ENCODE measurements at places on chromosomes 11 and 22.

GRCh38 chr11:102781676-102782075 is 1.2 kb upstream of the MMP10 start:
- no peak for DNase-seq

DNA sequence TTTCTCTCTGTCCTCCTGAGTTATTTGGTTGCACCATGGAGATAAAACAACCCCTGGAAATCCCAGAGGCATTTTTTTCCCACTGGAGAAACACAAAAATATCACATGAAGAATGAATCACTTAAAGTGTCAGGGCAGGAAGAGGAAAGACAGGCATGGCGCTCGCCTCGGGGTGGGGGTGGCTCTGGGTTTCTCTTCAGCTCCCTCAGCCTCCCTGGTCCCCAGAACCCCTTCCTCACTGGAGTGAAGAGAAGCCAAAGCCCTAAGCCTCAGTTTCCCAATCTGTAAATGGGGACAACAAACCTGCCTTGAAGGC is 938 bp downstream of the SHISAL1 start:
- DNase-seq = peak; percentile 15

DNA sequence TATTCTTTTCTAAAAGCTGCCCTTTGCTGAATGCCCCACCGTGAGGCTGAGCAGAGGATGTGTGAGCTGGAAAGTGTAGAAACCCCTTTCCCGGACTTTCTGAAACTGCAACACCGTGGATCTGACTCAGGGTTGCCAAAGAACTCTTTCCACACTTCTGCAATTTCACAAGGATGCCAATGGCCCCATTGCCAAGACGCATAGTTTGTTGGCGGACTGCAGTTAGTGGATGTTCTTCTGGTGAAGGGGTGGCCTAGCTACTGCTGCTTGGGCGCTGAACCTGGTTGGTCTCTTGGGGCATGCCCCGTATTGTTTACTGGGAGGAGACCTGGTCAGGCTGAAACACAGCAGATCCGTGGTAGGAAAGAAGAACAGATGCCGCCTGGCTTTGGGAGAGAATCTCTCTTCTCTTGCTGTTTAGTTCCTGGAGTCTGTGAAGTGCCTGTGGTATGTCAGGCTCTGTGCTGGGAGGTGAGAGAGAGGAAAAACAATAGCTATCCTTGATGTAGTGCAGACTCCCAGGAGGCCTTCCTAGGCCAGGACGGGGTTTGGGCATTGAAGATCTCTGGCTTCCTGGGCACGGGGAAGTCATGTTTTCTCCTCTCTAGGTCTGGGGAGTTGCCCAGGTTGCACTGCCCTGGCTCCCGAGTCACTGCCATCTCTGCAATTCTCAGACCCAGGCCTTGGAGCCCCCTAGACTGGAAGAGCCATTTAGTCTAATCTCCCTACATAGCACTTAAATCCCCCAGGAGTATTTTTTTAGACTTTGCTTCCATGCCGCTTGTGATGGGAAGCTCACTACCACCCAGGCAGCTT is 26.9 kb downstream of the CD82 start:
- no peak for DNase-seq

DNA sequence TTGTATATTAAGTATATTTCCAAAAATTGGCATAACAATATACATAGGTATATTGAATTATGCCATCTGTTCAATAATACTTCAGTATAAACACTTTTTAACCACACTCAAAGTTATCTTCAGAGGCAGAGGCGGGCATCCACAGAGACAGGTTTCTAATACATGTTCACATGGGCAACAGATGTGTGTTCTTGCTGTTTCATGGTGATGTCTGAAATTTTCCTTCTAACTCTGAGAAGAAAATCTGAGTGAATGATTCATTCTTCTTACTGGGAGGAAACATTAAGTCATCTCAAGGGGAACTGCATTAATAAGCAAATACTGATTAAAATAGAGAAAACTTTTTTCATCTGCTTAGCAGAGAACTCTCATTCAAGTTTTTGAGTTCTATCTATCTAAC is 1074.5 kb downstream of the LRRC4C start:
- peak; percentile 64 for DNase-seq

GRCh38 chr11:1916132-1916985 is 3.1 kb upstream of the TNNT3 start:
- DNase-seq = no peak

GRCh38 chr11:33957304-33957917 is 65.5 kb upstream of the LMO2 start:
- no peak for DNase-seq

GRCh38 chr11:118876286-118876685 is 7.4 kb upstream of the CXCR5 start:
- no peak for DNase-seq

DNA sequence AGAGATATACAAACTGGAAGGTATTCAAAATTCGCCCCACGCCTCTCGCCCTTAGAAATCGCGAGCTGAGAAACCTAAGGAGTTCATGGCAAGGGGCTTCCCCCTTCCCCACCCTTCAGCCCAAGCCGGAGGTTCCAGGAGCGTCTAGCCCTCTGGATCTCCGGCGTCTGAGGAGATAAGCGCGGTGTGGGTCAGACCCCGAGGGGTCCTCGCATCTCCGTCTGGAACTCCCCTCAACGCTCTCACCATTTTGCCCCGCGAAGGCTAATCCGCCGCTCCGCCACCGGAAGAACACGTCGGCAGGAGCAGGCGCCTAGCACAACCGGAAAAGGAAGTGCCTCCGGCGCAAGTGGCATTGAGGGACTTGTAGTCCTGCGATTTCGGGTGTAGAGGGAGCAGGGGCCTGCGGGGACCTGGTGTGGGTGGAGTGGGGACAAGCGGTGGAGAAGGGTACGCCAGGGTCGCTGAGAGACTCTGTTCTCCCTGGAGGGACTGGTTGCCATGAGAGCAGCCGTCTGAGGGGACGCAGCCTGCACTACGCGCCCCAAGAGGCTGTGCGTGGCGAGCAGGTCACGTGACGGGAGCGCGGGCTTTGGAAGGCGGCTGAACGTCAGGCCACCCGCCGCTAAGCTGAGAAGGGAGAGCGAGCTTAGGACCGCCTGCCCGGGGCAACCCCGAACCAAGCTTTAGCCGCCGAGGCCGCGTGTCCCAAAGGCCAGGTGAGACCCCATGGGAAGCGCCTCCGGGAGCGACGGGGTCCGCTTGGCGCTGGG is at the start of the genes FEN1 and TMEM258:
Gene FEN1, plus strand, starts transcription at position 602 of the 773 bp plus-strand sequence. CDS start 2,451 bp downstream, outside the sequence.
Gene TMEM258, minus strand, starts transcription at position 290 of the 773 bp plus-strand sequence. Its CDS starts 41 bp downstream, at position 249.
- peak; percentile 95 for DNase-seq

DNA sequence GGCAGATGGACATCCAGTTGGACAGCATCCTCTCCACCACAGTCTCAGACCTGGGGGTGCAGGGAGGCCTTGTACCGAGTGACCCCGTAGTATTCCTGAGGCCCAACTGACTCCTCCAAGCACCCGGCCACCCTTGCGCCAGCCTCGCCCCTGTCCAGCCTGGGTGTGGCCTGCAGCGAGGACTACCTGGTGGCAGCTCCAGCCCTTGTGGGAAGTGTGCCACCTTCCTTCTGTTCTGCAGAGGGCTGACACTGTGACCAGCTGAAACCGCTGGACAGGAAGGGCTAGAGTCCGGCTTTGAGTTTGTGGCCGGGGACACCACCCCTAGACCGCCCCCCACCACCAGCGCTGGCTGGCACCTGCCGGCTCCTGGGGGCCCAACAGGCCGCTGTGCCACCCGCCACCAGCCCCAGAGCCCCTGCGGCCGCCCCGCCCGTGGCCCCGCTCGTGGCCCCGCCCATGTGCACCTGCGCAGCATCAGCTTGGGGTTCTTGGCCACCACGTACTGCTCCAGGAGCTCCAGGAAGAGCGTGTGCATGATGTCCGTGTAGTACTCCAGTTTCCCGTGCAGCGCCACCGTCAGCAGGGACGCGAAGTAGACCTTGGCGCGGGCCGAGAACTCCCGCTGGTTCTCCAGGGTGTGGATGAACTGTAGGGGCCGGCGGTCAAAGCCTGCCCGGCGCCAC is 10.0 kb upstream of the MAPK11 start:
- no peak for DNase-seq

GRCh38 chr22:23823331-23823791 is 15.4 kb downstream of the DERL3 start:
- peak; percentile 16 for DNase-seq
